Heart right ventricle (tissue), 16 donors: ENCODE measurements at places on chromosomes 11 and 22. TPM values are rescaled to one million over a fixed set of nuclear protein-coding genes. Genes with fewer than 3 reads are reported as not detected.

GRCh38 chr11:66363805-66364535, 7.6 kb downstream of the SLC29A2 start:
- DNase-seq = peak; percentile 46

DNA sequence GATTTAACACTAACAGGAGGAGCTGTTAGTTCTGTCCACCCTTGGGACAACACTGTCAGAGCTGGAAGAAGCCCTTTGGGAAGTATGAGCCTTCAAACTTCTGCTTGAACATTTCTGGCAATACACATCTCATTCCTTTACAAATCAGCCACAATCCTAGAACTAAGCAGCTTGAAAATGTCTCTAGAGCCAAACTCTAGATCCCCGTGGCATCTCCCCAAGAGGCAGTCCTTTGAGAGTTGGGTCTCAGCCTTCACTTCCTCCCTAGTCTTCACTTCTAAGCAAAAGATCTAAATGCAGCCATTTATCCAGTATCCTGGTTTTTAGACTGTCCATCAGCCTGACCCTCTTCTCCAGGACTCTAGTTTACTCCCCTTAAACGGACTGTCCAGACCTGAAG, 26.9 kb downstream of the ARFGAP2 start:
- no peak for DNase-seq

DNA sequence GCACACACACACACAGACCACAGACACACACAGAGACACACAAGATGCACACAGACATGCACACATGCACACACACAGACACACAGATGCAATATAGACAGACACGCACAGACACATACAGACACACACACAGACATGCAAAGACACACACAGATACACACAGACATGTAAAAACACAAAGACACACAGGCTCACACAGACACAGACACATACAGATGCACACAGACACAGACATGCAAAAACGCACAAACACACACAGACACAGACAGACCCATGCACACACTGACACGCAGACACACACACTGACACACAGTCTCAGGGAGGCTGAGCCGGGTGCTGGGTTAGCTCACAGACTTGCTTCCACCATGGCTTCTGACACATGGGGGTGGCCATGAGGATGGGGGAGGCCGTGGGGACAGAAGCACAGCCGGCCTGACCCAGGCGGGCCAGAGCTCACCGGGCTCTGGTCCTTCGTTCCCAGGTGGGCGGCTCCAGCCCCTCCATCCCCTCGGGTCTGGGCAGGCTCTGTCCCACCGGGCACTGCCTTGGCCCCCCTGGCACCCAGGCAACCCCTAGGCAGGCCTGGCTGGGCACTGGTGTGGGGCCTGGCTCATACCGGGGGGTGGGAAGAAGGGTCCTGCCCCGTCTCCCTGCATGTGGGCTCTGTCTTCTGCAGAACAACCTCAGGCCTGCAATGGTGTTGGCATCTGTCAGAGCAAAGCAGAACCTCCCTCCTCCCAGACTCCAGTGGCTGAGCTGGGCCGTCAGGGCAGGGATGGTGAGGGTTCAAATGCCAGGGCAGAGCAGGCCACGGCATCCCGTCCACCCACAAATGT, 1489.5 kb downstream of the BRD1 start:
- no peak for DNase-seq

DNA sequence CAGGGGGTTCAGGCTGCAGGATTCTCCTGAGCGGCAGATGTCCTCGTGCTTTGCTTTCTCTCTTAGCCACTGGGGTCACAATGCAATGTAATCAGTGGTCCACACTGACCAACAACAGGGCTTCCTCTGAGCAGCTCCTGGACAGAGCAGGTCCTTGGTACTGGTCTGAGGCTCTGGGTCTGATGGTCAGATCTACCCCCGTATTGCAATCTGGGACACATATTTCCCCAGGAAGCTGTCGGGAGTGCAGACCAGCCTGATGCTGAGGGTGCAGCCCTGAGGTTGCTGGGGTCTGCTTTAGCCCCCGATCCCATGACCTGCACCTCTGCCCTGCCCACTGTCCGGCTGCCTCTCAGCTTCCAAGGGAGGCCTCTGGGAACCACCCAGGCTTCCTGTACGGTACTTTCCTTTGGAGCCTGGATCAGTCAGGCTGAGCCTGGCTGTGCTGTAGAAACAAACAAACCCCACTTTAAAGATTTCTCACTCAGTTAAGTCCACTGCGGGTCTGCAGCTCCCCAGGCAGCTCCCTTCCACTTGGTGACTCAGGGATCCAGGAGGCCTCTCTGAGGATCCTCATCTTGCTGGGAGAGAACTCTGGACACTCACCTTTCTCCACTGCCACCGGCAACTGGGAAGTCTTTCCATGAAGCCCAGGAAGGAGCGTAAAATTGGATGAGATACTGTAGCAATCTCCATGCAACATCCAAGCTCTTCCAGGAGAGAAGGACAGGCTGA, 1046.6 kb downstream of the TBC1D22A start:
- DNase-seq = no peak

- no peak for DNase-seq
These were observed 3.0 kb upstream of the INPPL1 start for GRCh38 chr11:72221386-72222075.

- DNase-seq = no peak
These were observed 6.2 kb downstream of the KCNC1 start for GRCh38 chr11:17740649-17741235.

GRCh38 chr11:95650276-95650675, 139.3 kb downstream of the FAM76B start:
- DNase-seq = no peak

- DNase-seq = no peak
These were observed 29.6 kb upstream of the UPB1 start for GRCh38 chr22:24465566-24465965.

GRCh38 chr22:31945971-31946680, 1.8 kb downstream of the YWHAH start:
- DNase-seq = no peak

DNA sequence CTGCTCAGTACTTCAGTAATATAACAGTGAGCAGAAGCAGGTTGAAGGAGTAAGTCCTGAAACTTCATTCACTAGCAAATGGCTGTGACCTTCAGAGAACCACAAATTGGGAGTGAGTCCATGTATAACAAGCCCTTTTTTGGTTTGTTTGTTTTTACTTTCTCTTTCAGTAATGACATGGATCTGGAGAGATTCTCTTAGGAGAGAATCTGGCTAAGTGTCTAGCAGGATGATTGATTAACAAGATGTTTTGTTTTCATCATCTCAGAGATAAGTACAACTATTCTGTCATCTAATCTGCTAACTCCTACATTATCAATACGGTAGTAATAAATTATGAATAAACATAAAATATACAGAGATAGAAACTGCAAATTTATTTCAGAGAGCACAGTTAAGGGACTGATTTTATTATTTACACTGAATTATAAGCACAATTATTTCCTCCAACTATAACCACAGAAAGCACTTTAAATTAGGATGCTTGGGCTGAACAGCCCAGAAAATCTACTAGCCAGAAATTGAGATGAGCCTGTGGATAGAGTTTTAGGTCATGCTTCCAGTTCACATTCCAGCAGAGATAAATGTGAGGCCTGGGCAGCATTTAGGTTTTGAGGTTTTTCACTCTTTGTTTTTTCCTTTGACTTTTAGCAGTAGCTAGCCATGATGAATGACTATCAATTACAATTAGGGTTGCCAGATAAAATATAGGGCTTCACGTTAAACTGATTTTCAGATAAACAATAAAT, 429.3 kb upstream of the FAT3 start:
- DNase-seq = no peak

IGSF9B gene
- 72.3 TPM for total RNA-seq

KRTAP5-5 gene
- not detected for total RNA-seq

OR5AL1 gene
- not detected for total RNA-seq

OR2D2 gene
- not detected for total RNA-seq

TMEM132A gene
- 4.8 TPM for total RNA-seq

MAPK8IP2 gene
- 0.13 TPM for total RNA-seq
